ENCODE measurements at places on chromosomes 1 and 21.

GRCh38 chr1:107132195-107132594 is 8.6 kb upstream of the NTNG1 start:
- no peak for DNase-seq

DNA sequence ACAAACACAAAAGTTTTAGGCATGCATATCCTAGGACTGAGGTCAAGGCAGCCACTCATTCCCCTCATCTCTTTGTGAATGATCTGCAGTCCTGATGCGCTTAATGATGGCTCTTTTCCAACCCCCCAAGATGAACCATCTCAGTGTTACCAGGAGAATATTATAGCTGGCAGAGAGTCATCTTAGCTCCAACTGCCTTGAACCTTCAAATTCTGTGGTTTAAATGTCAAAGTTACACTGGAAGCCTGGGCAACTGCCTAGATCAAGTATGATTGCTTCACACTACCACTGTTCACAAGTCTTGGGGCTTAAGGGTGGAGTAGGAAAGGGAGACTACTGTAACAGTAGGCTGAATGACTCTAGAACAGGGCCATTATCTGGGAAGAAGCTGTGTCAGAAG is 8.0 kb upstream of the MYBPHL start:
- peak; percentile 65 for DNase-seq

GRCh38 chr21:32459972-32460371 is 47.5 kb downstream of the EVA1C start:
- peak; percentile 36 for DNase-seq

GRCh38 chr1:18908911-18909771 is 6.8 kb upstream of the ALDH4A1 start:
- DNase-seq: no peak

GRCh38 chr1:193542690-193543089 is 356.3 kb upstream of the B3GALT2 start:
- DNase-seq: no peak

DNA sequence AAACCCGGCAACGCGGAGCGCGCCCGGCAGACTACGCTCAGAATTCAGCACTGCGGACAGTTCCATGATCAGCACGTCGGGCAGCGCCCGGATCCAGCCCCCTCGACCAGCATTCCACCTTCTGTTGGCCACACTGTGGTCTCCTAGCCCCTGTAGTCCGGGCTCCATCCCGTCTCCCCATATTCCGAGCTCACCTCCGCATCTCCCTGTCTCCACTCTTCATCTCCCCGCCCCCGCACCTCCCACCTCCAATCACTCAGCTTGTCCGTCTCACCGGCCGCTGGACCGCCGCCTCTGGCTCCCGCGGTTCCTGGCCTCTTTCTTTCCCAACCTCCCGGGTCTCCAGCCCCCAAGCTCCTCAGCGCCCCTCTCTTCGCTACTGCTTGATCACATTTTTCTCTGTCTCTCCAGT is 500 bp downstream of the EPHA10 start:
- DNase-seq: peak; percentile 30

GRCh38 chr1:206963740-206964139 is 6.5 kb downstream of the FCAMR start:
- DNase-seq: no peak

DNA sequence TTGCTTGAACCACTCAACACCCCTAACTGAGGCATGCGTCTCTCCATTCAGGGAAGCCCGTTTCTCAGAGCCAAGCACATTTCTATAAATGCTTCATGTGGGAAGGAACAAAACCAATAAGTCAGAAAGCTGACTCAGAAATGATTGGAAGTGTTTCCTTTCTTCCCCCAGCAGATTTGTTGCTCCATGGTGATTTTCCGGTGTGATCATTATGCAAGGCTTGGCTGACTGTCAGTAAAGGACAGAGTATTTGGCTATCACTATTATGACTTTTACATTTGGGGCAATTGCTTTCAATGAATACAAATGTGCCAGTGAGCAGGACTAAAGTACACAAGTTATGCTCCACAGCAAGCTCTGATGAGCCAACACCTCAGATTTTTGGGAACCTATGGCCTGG is 53.3 kb upstream of the ZC3H11B start:
- peak; percentile 87 for DNase-seq

GRCh38 chr1:162954824-162955223 is 93.8 kb upstream of the CCDC190 start:
- peak; percentile 63 for DNase-seq

DNA sequence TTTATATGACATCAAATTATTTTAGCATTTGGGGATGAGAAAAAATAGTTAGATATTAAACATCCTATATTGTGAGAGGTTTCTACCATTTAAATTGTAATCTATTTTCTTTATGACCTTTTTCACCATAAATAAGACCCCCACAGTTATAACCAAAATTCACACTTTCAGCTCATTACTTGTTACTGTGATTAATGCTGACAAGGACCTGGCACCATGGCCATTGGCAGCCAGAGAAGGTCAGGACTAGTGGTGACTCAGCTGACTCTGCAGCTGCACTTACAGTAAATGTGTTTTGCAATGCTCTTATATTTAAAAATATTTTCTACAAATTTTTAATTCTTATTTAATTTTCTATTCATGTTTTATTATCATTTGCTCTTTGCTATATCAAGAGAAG is 133.3 kb upstream of the C1orf105 start:
- peak; percentile 89 for DNase-seq

DNA sequence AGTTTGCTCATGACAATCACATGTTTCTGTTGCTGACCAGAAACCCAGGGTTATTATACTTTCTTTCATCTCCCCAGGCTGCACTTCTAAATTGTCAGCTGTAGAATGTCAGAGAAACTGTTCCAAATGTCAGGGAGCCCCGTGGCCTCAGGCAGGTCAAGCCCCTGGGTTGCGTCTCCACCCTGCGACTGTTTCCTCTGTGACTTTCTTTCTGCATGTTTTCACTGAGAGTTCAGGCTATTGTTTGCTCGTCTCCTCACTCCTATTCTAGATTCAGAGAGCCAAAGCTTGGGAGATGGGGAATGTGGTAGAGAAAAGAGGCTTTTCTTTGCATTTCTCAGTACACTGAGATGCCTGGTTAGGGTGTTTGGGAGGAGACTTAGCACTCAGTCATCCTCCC is 97.4 kb downstream of the CENPF start:
- peak; percentile 19 for DNase-seq

DNA sequence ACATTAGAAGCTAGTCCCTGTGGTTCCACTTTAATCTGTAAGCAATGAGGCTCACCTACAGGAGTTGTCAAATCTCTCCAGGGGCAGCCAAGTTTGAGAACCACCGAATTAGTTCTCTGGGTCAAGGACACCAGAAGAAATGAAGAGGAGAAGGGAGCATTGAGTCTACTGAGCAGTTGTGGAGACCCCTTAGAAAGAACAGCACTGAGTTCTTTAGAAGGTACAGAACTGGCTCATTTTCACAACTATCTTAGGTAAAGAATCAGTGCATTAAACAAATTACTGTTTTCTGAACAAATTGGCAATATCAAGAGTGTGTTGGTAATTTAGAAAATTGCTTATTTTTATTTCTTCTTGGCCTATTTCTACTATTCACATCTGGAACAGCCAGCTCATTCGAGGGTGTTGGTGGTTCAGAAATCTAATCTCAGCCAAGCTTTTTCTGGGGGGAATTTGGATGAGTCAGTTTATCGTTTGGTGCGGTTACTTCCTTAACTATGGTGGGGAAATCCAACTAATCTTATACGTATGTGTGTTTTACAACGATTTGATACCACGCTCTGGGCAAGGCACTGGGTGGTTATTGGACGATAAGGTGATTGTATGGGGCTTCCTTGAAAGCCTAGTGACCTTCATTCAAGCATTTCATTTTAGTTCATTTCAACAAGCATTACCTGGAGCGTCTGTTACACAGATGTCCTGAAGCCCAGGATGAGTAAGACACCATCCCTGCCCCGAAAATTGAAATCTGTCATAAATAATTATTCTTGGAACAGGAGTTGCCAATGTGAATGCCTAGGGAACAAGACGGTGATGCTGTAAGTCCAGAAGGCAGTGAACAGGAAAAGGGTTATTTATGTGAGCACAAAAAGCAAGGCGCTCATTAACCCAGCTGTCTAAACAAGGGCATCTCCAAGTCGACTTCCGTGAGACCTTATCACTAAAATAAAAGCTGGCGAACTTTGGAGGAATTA is 52.0 kb upstream of the TMPRSS2 start:
- DNase-seq: peak; percentile 73

GRCh38 chr1:193019442-193020026 is 39.6 kb downstream of the UCHL5 start:
- DNase-seq: peak; percentile 80

- peak; percentile 88 for DNase-seq
Observed at GRCh38 chr21:27649323-27649722, 682.4 kb upstream of the ADAMTS5 start.

GRCh38 chr1:180981596-180982387 is 40.9 kb downstream of the STX6 start:
- no peak for DNase-seq

- DNase-seq: peak; percentile 76
Observed at GRCh38 chr1:119002028-119002686, 14.0 kb upstream of the TBX15 start.

DNA sequence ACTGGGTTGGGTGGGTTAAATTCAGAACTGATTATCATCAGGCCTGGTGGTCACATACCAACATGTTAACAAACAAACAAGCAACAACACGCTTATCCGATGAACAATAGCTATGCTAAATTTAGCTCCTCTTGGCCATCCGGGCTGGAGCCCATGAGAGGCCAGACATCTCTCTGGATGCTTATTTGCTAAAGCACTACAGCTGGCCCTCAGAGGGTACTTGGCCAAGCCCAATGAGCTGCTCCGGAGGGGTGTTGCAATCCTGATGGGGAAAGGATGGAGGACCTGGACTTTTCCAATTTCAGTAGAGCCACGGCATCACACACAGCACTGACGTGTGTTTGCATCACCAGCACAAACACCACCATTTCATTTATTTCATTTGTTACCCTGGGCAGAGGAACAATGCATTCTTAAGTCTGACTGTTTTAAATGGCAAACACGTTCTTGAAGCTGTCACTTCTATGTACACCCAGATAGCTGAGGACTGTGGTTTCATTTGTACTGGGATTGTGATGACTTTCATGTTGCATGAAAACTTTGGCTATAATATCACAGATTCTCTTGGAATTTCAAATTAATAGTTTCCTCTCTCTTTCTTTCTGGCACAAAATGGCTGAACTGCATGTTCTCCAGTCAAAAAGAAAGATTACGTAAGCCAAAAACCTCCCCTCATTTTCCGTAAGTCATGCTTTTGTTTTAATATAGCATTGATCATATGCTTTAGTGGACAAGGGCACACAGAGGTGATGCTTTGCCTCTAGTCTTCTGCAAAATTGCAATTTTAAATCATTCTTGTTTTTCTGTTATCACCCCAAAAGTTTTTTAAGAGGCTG is 359.8 kb upstream of the KAZN start:
- DNase-seq: peak; percentile 38

- no peak for DNase-seq
Observed at GRCh38 chr1:32466761-32467160, 1.9 kb downstream of the ZBTB8B start.

DNA sequence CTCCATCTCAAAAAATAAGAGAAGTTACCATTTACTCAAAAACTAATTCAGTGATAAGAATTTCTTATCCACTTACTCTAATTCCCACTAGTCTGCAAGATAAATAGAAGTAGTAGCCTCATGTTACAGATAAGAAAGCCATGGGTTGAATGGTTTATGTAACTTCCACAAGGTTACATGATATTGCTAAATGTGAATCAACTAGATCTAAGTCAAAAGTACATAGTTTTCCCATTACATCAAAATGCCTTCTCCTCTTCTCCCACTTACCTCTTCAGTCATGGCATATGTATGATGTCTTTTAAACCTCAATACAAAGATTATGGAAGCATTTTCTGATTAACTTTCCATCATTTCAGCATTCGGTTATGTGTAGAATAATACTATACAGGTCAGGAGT is 108.5 kb downstream of the ASH1L start:
- DNase-seq: peak; percentile 17

- DNase-seq: no peak
Observed at GRCh38 chr1:38527373-38527966, 332.1 kb downstream of the RRAGC start.

- no peak for DNase-seq
Observed at GRCh38 chr1:116560704-116561490, 9.9 kb downstream of the CD58 start.

GRCh38 chr1:164673584-164674214 is 114.7 kb downstream of the PBX1 start:
- no peak for DNase-seq

- no peak for DNase-seq
Observed at GRCh38 chr1:11541956-11542355, 63.0 kb downstream of the DISP3 start.

GRCh38 chr21:44568667-44569556 is 4.6 kb upstream of the KRTAP10-4 start:
- DNase-seq: no peak

- DNase-seq: no peak
Observed at GRCh38 chr1:17539118-17539476, 401 bp upstream of the ARHGEF10L start.

- DNase-seq: no peak
Observed at GRCh38 chr1:18932879-18933278, 23.6 kb downstream of the IFFO2 start.

DNA sequence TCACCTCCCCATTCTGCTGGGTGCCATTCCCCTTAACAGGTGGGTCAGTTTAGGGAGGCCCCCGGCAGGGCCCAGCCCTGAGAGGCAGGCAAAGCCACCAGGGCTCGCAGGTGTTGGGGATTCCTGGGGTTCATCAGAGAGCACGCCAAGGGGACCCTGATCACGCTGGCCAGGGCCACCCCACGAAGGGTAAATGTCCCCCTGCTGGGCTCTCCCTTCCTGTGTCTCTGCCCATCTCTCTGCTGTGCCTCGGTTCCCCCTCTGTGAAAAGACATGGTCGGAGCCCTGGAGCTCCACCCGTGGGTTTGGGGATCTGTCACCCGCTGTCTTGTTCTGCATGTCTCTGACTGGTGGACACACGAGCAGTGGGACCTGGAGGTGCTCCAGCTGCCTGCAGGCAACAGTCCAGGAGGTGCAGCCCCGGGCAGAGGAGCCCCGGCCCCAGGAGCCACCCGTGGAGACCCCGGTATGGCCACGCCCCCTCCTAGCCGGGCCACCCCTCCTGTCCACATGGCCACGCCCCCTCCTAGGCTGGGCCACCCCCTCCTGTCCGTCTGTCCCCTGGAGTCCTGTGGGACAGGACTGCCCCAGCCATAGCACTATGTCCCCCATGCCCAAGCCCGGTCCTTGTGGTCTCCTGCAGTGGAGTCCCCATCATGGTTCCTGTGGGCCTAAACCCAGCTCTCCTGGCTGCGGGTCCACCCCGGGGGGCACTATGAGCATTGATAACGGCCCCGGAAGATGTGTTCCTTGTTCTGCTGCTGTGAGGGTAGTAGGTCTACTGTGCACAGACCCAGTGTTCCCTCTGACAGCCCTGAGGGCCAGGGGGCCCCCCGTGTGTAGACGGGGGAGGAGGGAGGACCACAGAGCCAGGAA is 6.5 kb downstream of the AIRE start:
- no peak for DNase-seq

GRCh38 chr1:215287362-215287761 is 204.8 kb downstream of the KCNK2 start:
- DNase-seq: peak; percentile 63

DNA sequence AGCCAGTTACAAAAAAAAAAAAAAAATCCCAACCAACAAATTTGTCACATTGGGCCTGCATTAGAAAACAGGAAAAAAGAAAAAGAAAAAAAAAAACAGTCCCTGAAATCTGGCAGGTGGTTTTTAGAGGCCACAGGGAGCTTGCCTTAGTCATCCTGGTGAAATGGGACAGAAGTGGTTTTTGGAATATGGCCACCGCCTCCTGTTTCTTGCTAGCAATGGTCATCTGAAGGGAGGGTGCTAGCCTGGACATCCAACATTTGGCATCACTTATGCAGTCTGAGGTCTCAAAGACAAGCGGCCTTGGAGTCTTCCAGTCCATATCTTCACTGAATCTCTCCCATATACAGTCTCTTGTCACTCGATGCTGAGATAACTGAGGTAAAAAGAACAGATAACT is 20.1 kb upstream of the NKAIN1 start:
- peak; percentile 3 for DNase-seq

All from fibroblast of lung (primary cell).